ENCODE measurements at places on chromosomes 3 and 15.

GRCh38 chr3:34419801-34420200 lies 621.4 kb downstream of the PDCD6IP start:
- no peak for DNase-seq

DNA sequence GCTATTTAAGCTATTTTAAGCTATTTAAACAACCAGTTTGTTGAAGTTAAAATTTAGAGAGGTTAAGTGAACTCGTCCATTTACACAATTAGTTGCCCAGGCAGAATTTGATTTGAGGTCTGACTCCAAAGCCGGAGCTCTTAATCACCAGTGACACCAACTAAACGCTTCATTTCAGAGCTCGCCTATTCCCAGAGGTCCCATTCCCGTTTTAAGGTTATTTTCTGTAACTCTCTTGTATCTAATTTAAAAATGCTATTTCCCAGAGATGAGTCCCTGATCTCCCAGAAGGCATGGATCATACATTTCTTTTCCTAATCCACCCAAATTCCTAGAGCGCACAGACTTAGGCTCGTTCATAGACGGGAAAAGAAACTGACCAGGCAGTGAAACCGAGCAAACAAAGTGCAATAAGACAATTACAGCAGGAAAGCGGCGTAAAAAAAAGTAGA lies 904 bp upstream of the MCTP2 start:
- no peak for DNase-seq

DNA sequence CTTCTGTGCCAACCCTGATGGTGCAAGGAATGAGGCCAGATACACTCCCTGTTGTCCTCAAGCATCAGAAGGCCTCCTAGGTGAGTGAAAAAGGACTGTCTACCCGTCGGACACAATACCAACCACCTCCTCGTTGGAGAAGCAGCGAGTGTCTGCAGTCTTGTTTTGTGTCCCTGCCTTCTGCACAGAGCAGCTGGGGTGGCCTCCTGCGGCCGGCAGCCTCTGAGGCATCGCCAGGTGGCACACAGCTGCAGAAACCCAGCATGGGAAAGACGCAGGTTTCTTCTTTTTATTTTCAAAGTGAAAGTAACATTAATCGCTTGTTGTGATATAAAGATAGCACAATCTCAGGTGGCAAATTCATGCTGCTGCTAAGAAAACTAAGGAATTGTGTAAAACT lies 509.9 kb downstream of the OCA2 start:
- DNase-seq = no peak

- DNase-seq = no peak
Measured at GRCh38 chr15:58748852-58749531, 515 bp downstream of the ADAM10 start.

GRCh38 chr15:86162172-86162591 lies 82.5 kb downstream of the AGBL1 start:
- no peak for DNase-seq

DNA sequence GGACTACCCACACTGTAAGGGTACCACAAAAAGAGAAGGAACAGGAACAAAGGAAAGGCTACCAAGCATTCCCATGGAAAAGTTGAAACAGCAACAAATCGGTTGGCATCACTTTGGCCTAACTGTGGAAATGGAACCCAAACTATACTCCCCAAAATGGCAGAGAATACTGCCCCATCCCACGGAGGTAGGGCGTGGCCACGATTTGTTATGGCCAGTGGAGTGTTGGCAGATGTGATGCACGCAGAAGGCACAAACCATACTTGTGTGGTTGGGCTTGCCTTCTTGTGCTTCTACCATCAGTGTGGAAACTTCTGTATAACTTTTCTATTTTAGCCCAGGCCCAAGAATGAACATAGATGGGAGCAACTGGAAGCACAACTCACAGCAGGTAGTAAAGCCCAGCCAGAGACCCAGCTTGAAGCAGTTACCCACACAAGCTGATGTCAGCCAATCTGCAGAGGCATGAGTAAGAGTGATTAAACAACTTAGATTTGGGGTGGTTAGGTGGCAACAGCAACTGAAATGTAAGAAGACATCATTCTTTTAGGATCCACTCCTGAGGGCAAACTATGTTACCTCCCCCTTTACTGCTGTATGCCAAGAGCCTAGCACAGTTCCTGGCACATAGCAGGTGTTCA lies 64.1 kb downstream of the BTD start:
- no peak for DNase-seq

- no peak for DNase-seq
Measured at GRCh38 chr15:70794596-70795310, 31.4 kb upstream of the UACA start.

GRCh38 chr3:171878461-171879225 lies 35.5 kb downstream of the TMEM212 start:
- DNase-seq = no peak

DNA sequence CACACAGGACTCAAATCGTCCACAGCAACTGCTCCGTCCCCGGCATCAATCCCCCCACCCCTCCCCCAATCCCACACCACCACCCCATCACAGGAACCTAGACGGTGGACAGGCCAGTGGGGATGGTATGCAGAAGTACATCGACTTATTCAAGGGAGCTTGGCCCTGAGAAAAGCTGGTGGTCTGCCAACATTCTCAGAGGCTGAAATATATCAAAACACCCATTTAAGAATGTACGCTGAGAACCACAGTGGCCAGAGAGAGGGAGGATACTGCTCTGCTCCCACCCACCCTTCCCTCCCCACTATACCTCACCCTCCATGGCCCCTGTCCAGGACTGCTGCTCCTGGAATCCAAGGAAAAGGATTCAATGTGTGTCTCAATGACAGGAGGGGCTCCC lies 12.4 kb upstream of the USP3 start:
- DNase-seq = no peak

GRCh38 chr3:128081846-128082245 lies 29.6 kb downstream of the SEC61A1 start:
- no peak for DNase-seq

DNA sequence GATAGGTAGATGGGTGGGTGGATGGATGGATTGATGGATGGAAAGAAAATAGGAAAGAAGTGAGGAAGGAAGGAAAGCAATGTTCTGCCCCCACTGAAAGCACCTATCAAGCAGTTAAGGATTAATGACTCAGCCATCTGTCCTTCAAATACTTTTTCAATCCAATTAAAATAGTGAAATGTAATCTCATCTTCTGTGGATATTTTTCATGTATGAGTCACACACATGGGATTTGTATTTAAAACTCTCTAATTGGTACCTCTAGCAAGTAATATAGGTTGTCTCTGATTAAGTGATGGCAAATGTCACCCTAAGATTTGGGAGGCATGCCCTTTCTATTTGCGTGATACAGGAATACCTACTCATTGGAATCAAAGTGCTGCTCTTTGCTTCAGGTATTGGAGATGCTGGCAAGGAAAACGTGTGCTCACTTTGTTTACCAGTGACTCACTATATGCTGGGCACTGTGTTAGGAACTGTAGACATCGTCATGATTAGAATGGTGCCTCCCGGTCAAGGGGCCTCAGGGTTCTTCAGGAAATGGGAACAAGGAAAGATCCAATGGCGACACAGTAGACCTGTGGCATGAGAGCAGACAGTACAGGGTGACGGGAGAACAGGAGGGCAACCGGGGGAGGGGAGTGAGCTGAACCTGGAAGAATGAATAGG lies 230.1 kb downstream of the CLSTN2 start:
- no peak for DNase-seq

DNA sequence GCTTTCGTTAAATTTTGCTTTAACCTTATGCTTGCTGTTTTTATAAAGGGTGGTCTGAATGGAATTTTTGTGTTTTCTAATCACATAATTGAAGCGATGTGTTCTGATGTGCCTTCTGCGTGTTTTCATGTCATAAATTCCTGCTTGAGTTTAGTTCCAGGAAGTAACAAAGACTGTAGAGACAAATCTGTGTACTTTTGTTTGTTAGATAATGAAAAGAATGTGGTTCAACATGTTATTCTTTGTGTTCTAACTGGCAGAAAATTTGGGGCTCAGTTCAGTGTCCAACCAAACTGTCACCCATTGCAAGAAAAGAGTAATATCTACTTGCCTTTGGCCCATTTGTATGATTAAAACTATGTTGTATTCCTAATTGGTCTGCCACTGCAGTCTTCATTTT lies 324.0 kb downstream of the DIPK2A start:
- no peak for DNase-seq

DNA sequence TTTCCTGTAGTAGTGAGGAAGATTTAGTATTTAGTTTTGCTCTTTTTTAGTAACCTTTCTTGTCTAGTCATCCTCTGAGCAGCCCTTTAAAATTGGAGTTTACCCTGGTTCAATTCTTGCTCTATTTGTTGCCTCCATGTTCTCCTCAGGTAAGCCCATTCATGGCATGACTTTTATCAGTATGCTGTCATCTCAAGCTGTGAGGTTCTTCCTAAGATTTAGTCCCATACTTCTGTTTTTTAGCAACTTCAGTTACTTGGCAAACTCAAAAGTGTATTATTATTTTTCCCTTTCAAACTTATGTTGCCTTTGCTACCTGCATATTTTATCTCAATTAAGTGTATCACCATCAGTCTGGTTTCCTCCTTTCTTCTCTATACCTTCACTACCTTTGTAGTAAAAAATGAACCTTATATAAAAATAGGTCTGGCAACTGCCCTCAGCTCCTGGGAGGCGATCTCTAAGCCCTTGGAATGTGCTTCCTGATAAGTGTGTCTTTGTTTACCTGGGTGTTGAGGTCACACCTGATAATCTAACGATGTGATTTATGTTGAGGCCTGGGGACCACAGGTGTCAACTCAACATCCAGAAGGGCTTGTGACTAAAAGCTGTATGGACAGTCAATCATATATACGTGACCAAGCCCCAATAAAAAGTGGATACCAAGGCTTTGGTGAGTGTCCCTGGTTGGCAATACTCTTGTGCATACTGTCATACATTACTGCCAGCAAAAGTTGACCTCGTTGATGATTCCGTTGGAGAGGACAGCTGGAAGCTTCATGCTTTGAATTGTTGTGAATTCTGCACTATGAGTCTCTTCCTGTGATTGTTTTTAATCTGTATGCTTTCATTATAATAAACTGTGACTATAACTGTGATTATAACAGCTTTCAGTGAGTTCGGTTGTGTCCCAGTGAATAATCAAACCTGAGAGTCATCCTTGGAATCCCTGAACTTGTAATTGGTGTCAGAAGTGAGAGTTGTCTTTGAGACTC lies 3.9 kb downstream of the NSUN3 start:
- no peak for DNase-seq

- DNase-seq = no peak
Measured at GRCh38 chr3:168812234-168812633, 716.5 kb upstream of the GOLIM4 start.

- no peak for DNase-seq
Measured at GRCh38 chr15:67479781-67480505, 41.0 kb upstream of the C15orf61 start.

DNA sequence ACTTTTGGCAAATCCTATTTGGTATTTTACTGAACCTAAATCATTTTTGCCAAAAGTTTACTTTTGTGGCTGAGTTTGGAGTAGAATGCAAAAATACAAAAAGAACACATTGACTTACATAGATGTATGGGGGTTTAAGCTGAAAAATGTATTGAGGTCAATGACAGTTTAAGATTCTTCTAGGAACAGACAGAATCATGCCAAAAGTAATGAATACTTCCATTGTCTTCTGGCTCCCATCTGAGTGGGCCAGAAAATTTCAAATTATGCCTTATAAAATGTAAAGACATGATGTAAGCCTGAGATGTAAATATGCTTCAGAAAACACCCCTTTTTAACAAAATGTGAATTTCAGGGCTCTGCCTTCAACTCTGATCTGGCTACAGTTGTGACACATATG lies 375.1 kb upstream of the DPH6 start:
- DNase-seq = no peak

GRCh38 chr3:195245531-195245951 lies 25.4 kb downstream of the XXYLT1 start:
- no peak for DNase-seq

DNA sequence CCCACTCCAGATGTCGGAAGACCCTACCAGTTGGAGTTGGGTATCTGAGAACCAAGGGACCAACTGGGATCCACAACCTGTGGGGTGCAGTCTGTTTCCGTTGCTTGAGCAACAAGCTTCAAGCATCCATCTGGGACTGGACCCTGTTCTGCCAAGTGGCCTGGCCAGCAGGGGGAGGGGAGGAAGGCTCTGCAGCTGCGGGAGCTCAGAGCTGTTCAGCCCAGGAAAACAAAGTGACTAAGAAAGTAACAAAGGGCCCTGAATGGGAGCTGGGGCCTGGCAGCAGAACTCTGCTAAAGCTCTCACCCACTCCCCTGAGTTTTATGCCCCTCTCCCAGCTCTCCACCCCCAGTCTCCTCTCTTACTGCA lies 2.7 kb downstream of the TYRO3 start:
- no peak for DNase-seq

DNA sequence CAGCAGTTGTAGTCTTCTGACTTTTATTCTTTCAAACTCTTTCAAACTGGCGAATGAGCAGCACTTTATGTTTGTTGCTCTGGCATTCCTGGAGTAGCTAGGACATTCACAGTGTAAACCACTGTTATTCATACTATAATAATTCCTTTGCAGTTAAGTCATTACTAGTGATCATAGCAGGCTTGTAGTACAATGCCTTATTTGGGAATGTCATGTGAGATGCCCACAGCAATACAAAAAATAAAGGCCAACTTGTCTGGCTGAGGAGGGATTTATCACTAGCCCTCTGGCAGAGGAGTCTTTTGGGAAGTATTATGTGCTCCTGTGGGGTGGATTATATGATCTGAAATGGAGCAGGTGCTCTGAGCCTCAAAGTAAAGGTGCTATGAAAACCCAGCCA lies 197.2 kb downstream of the VGLL3 start:
- DNase-seq = no peak

GRCh38 chr3:128922804-128923459 lies 43.5 kb downstream of the ACAD9 start:
- peak; percentile 37 for DNase-seq

- DNase-seq = no peak
Measured at GRCh38 chr3:142952272-142953193, 10.9 kb downstream of the PAQR9 start.

DNA sequence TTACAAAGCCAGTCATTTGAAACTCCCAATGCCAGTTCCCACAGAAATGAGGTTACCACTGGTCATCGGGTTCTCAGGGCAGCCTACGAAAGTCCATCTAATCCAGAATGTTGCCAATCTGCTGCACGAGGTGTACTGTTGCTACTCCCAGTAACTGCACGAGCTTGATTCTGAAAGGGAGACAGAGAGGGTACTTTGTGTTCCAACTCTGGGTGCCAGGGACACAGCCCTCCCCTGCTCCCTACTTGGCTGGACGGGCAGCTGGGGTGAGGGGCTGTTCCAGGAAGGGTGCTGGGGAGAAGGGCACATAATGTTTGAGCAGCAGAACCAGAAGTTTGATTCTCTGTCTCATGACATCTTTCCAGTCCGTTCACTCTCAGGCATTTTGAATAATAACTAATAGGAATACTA lies 27.1 kb upstream of the OSBPL11 start:
- no peak for DNase-seq

GRCh38 chr3:24316887-24317383 lies 177.7 kb downstream of the THRB start:
- DNase-seq = no peak

DNA sequence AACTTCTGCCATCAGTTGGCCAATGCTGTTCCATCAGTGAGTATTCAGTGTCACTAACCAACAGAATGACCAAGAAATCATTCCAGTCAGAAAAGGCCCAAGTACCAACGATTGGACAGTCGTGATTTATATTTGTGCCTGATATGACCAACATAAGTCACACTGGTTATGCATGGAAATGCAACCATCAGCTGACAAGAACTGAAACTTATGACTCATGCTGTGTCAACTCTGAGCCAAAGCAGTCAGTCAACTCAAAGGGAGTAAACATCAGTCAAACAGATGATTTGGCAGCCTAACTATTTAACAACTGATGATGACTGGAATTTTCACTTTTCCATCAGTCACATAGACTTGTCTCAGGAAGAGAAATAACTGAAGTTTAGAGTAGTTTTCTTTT lies 142.4 kb downstream of the ANXA2 start:
- DNase-seq = no peak

GRCh38 chr3:67719333-67719732 lies 64.9 kb upstream of the SUCLG2 start:
- DNase-seq = no peak

All from AML-193 (cell line).